ENCODE measurements at places on chromosomes 6 and 20. TPM values are rescaled to one million over a fixed set of nuclear protein-coding genes. Genes with fewer than 3 reads are reported as not detected.

- peak; percentile 2 for DNase-seq
These were observed 89.5 kb downstream of the DLL1 start for GRCh38 chr6:170201361-170201760.

Gene LY6G6D
- total RNA-seq: not detected

DNA sequence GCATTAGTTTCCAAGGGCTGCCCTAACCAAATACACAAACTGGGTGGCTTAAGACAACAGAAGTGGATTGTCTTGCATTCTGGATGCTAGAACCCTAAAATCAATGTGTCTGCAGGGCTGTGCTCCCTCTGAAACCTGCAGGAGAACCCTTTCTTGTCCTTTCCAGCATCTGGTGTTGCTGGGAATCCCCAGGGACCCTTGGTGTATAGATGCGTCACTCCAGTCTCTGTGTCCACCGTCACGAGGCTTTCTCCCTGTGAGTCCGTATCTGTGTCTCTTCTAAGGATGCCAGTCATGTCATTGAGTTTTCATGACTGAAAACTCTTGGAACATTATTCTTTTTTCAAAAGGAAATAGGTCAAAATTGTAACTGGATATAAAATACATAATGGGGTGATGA, 142.9 kb downstream of the RNASET2 start:
- DNase-seq: no peak

DNA sequence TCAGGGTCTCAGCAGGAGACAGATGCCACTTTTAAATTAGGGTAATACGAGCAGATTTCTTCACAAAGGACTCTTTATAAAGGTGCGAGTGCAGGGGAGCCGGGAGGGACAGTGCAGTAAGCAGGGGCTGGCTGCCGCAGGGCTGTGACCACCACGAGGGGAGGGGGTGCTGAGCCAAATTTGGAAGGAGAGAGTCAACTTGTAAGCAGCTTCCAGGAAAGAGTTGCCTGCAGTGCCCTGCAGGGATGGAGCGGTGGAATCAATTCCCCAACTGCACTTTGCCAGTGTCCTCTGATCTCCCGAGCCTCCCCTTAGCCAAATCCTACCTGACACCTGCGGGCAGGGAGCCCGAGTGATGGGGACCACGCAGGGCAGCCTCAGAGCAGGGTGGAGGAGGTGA, 13.9 kb upstream of the CCDC167 start:
- DNase-seq: no peak

DNA sequence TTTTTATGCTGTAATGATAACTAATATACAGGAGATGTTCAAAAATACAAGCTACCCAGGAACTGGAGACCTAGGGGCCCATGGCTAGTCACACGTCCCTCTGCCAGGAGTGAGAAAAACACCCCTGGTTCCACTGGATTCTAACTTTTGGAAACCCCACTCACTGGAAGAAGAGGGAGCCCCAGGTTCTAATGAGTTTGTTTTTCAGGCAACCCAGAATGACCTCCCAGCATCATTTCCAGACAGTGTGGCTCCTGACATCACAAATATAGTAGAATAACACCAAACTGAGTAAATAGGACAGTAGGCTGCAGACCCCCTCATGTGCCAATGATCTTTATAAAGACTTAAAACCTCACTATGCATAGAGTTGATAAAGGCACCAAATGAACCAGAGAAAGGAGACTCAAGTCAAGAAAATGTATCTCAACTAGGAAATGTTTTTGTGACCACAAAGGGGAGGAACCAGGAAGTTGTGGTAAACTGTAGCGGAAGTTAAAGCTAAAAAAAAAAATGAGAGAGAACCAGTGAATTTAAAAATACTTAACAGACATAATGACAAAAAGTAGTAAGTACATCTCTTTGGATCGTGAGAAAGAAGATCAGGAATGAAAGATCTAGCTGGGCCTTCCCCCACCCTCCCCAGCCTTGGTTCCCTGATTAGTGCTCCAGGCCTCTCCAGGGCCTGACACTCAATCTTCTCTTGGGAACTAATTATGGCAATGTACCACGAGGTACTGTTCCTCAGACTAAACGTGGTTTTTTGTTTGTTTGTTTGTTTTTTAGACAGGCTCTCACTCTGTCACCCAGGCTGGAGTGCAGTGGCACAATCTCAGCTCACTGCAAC, 19.8 kb downstream of the HLA-E start:
- no peak for DNase-seq

- no peak for DNase-seq
These were observed 15.6 kb upstream of the SNRPB2 start for GRCh38 chr20:16714242-16714641.

- DNase-seq: no peak
These were observed 27.3 kb downstream of the RIN2 start for GRCh38 chr20:19785173-19785982.

Gene PAX1
- not detected for total RNA-seq

- DNase-seq: peak; percentile 60
These were observed 5.6 kb upstream of the TBPL1 start for GRCh38 chr6:133947302-133947900.

- no peak for DNase-seq
These were observed 213.2 kb downstream of the LY86 start for GRCh38 chr6:6801635-6802218.

DNA sequence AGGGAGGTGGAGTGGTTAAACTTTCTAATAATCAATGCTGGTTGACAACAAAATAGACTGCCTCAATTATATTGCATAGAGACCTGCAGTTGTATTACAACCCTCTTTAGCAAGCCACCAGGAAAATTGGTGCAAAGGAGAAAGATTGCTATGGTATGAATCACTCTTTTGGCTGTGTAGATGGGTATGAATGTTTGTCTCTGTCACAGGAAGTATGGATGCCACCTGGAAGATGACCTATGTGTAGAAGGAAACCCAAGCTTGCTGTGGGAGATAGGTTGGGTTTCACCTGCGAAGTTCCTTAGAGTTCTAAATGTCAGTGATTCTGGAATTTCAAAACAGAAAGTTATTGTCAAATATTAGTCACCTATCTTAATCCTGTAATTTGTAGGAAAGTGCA, 134.6 kb downstream of the SOBP start:
- DNase-seq: no peak

Gene PKIB
- total RNA-seq: 5.5 TPM

Gene PCSK2
- total RNA-seq: 2.6 TPM

DNA sequence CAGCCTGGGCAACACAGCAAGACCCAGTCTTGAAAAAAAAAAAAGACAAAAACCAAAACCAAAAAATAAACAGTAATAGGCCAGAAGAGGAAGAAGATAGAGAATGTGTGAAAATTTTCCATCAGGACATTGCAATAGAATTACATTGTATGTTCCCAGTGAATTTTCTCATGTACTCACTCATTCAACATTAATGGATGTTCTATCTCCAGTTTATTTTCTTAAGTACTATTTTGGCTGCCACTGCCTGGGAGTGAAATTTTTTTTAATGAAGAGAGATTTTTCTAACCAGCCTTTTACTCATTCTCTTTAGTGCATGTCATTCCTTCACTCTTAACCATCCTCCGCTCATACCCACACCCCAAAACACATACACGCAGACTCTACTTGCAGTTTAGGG, 282.8 kb downstream of the ALDH8A1 start:
- no peak for DNase-seq

Gene JPH2
- total RNA-seq: 48.9 TPM

Gene REM1
- 2.3 TPM for total RNA-seq

DNA sequence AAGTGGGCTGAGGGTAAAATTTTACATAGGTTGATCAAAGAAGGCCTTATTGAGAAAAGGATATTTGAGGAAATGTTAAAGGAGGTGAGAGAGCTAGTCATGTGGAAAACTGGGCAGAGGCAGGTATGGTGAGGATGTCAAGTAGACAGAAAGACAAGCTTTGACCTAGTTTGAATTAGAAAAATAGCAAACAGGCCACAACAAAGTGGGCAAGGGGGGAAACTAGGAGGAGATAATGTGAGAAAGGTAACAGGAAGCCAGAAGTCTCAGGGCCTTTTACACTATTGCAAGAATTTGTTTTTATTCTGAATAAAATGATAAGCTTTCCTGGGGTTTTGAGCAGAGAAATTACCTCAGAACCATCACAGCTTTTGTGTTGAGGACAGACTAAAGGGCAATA, 115.7 kb downstream of the RWDD2A start:
- DNase-seq: no peak

Gene ETV7
- 2.5 TPM for total RNA-seq

Gene ADAM33
- total RNA-seq: 67.3 TPM

GRCh38 chr6:14619419-14619781, 501.8 kb downstream of the CD83 start:
- DNase-seq: no peak

DNA sequence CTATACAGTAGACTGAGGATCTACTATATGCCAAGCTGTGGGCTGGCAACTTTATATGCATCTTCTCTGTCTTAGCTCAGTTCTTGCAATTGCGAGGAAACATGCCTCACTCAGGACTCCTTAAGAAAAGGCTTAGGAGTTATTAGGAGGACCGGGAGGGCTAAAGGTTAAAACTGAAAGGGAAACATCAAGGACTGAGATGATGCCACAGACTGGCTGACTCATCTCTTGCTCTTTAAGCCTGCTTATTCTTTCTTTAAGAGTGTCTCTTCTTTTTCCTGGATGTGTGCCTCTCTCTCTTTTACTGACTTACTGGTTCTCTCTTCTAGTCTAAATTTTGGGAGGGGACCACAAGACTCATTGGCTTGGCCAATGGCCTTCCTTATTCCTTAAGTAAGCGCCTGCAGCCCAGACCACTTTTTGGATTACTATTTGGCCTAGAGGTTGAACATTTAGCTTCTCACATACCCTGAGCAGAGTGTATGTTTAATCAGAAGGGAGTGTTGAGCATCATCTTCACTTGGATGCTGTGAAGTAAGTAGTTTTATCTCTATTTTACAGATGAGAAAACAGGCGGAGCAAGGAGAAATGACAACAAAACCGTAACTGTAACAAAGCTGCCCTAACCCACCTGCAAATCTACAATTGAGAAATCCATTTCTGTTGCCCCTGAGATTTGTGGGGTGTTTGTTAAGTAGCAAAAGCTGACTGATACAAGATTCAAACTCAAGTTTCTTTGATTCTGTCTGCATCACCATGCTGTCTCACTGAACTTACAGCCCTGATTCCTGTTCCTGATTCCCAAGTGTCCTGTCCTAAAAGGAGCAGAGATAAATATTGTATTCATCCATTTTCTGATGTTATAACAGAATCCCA, 7.2 kb upstream of the SDC4 start:
- no peak for DNase-seq

GRCh38 chr20:32967961-32968457, 36.2 kb downstream of the SUN5 start:
- DNase-seq: peak; percentile 5

DNA sequence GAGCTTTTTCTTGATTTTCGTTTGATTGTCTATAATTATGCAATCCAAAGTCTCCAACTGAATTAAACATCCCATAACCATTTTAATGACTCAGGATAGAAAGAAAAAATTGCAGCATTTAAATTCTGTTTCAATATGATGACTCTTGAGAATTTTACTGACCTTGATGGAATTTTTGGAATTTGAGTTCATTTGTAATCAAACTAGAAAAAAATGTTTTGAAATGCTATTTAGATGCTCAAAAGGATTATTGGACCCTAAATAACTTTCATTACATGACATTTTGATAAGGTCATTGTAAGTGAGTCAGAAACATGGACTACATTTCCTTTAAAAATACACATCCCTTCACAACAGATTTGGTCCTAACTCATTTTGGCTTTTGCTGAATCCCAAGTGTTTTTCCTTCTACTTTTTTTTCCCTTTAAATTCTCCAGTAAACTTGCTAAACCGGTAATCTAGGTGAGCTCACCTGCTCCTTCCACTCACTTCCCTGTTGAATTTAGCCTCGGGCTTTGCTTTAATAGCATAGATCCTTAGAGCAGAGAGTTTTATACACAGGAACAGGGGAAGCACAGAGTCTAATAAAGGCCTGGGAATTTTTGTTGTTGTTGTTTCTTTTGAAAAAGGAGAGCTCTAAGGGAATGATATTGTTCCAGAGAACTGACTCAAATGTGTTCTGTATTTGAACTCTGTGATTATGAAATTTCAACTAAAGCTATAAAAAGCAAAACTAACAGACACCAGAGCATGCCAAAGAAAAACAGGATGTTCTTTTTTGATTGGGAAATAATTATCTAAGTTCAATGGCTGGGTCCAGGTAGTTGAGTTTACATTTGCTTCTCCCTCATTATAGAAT, 1088.2 kb upstream of the CITED2 start:
- peak; percentile 29 for DNase-seq

DNA sequence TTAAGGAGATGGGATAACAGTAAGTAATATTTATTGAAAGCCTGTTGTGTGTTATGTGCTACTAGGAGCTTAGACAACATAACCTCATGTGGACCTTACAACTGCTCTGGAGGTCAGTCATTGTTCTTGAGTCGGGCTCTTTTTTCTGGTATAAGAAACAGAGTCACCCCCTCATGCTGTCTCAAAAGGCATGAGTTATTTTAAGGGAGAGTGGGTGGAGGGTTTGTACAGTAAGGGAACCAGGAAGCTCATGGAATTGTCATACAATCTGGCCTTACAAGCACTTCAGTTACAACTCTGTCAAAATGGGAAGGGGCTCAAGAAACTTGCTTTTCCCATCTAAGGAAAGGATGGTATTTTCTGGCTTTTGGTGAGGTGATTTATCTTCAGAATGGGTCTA, 16.5 kb upstream of the DSE start:
- DNase-seq: no peak

Gene CCN5
- 1.6 TPM for total RNA-seq

Gene ITPR3
- total RNA-seq: 104 TPM

GRCh38 chr20:7500231-7500663, 440.0 kb downstream of the HAO1 start:
- no peak for DNase-seq

DNA sequence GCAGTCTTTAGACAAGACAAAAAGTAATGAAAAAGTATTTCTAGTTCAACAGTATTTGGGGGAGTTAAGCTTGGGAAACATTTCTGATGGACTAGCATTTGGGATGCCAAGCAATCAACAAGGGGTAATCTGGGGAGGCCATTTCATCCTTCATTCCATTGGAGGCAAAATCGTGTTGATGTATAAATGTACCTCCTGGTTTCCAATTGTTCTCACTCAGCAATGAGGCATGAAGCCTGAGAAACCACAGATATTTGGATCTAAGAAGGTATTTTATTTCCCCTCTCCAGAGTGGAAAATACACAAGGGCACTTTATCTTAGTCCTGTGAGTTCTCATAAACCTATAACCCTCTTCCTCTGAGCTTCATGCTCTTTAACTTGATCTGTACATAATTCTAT, 68.2 kb downstream of the TBX18 start:
- no peak for DNase-seq

DNA sequence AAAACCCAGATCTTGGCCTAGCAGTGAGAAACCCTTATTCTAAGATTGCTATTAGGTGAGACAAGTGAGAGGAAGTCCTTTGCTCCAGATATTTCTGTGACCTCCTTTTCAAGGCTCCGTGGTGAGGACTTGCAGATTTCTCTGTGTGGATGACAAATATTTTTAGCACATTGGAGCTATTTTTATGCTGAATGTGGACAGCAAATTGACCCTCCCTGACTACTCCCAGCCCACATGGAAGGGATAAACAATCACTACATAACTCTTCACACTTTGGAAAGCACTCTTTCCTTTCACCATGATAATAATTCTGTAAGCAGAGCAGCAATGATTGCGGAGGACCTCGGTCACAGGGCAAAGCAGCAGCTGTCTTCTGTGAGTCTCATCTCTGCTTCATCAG, 88.0 kb upstream of the ADGRF1 start:
- DNase-seq: no peak

GRCh38 chr6:3281631-3282475, 23.1 kb downstream of the PSMG4 start:
- no peak for DNase-seq

Gene SLC17A3
- total RNA-seq: 0.29 TPM

GRCh38 chr6:158825951-158826306, 6.8 kb upstream of the EZR start:
- DNase-seq: no peak

Measured in mucosa of gallbladder (tissue), 1 donor.